Progenitor cell of endocrine pancreas (in vitro differentiated cells): ENCODE measurements at places on chromosomes 3 and 15. TPM values are rescaled to one million over a fixed set of nuclear protein-coding genes. Genes with fewer than 3 reads are reported as not detected.

The ZNF80 gene
- not detected in 2 replicates for total RNA-seq

The HCLS1 gene
- total RNA-seq, result 0.46 and 0.73 TPM in 2 replicates

The MAPKBP1 gene
- total RNA-seq, result 28.9 TPM in 2 replicates

The GOLGA6L4 gene
- 10.0 and 11.7 TPM in 2 replicates for total RNA-seq

The C3orf85 gene
- total RNA-seq, result not detected in 2 replicates

The MCF2L2 gene
- total RNA-seq, result 0.43 and 0.71 TPM in 2 replicates

The EPHA6 gene
- 16.5 and 17.3 TPM in 2 replicates for total RNA-seq

The CDHR4 gene
- not detected in 2 replicates for total RNA-seq

The TRANK1 gene
- total RNA-seq, result 16.4 and 17.1 TPM in 2 replicates

The CASR gene
- total RNA-seq, result 2.3 and 2.5 TPM in 2 replicates

The HHLA2 gene
- total RNA-seq, result not detected in 2 replicates

The BFSP2 gene
- total RNA-seq, result not detected in 2 replicates

The NANOGP8 gene
- 0.36 and 0.75 TPM in 2 replicates for total RNA-seq

The RAD54L2 gene
- total RNA-seq, result 40.2 and 47.2 TPM in 2 replicates

The CPNE4 gene
- total RNA-seq, result 4.6 and 5.5 TPM in 2 replicates
